ENCODE measurements at places on chromosomes 6 and 20.
A peak's percentile ranks its signal among the peaks of the same experiment; 100 is the strongest.

- DNase-seq, result no peak
Observed at GRCh38 chr20:24970030-24970553, 21.0 kb downstream of the CST7 start.

GRCh38 chr20:47411161-47411560, 54.7 kb upstream of the ZMYND8 start:
- no peak for DNase-seq

GRCh38 chr6:25013246-25013645, 77.5 kb upstream of the RIPOR2 start:
- no peak for DNase-seq

DNA sequence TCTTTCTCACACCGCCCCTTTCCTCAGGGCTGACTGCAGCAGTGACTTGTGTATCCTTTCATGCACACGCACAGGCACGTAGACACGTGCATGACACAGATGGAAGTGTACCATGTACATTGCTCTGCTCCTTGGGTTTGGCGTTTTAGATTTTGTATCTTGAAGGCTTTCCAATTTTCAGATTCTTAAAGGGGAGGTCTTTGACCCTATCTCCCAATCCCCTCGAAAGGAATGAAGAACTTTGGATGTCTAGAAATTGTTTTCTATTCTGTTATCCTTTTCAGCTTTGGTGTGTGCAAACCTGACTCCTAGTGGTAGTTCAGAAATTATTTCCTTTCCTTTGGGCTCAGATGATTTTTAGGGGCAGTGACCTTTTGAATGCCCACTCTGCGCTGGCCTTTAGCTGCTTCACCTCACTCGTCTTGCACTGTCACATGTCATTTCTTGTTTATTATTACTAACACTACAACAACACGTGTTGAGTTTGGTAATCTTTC, 63.0 kb downstream of the HIVEP1 start:
- no peak for DNase-seq

DNA sequence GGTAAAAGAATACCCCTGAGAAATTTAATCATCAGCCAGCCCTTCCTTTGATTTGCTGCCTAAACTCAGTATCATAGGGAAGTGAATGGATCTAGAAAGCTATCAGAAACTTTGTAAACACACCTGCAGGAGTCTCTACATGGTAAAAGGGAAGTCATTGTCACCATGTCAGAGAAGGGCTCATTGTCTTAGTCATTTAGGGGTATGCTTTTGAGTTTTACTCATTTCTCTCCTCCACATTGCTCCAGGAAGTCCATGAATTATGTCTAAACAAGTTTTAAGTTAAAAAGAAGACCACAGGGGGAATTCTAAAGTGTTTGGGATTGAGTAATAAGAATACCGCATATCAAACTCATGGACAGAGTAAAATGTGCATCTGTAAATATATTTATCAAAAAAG, 2.5 kb downstream of the SLC17A1 start:
- peak; percentile 12 for DNase-seq

Measured in GM13977 (cell line).